T-cell (primary cell): ENCODE measurements at places on chromosomes 13 and 19. TPM values are rescaled to one million over a fixed set of nuclear protein-coding genes. Genes with fewer than 3 reads are reported as not detected.

Gene ZNF614
- total RNA-seq: 8.9 TPM

Gene IGLON5
- total RNA-seq: 0.10 TPM

DNA sequence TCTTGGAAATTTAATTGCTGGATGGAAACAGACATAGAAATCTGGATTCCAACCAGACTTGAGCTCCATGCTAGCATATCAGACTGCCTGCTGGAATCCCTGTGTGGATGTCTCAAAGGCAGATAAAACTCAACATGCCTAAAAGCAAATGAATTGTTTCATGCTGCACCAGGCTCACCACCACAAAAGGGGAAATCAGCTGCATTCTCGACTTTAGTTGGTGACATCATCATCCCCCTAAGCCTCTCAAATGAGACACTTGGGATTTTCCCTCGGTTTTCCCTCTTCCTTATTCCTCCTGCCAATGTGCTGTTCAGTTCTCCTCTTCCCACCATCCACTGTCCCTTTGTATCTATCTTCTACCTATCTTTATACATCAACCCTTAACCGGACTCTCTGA is 134.3 kb downstream of the ZDHHC20 start:
- DNase-seq: no peak

GRCh38 chr13:113820813-113821651 is 42.8 kb downstream of the GAS6 start:
- no peak for DNase-seq

DNA sequence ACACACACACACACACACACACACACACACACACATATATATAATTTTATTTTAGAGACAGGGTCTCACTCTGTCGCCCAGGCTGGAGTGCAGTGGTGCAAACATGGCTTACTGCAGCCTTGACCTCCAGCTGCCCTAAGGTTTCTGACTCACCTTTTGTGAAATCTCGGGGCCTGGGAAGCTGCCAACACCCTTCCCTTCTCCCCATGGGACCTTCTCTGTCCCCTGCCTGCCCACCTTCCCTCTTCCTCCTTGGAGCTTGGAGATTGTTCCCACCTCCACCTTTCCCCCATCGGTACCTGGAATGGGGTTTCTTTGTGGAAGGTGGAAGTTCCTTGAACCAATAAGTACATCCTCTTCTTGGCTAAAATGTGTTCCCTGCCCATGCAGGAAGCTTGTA is 6.3 kb downstream of the ARRDC5 start:
- no peak for DNase-seq

DNA sequence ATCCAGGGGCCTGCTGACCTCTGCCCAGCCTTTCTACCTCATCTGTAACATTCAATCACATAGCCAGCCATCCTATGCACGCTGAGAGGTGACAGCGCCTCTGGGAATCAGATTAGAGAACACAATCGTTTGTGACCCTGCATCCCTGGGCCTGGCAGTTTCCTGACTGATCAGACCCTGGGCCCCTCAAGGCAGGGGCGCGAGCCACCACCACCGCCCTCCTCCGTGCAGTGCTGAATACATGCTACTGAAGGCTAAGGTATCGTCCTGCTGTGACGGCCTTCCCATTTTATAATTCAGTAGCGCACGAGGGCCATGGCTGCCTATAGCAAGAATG is 1.3 kb downstream of the TMTC4 start:
- DNase-seq: no peak

GRCh38 chr13:25873242-25873612 is 178.6 kb downstream of the SHISA2 start:
- DNase-seq: no peak
